ENCODE measurements at places on chromosomes 5 and 9.

- no peak for DNase-seq
These were observed 175.9 kb downstream of the MAN2A1 start for GRCh38 chr5:109865637-109866036.

- DNase-seq = no peak
These were observed 102.0 kb downstream of the MTREX start for GRCh38 chr5:55409775-55410174.

- no peak for DNase-seq
These were observed 44.9 kb downstream of the USP20 start for GRCh38 chr9:129879991-129880653.

DNA sequence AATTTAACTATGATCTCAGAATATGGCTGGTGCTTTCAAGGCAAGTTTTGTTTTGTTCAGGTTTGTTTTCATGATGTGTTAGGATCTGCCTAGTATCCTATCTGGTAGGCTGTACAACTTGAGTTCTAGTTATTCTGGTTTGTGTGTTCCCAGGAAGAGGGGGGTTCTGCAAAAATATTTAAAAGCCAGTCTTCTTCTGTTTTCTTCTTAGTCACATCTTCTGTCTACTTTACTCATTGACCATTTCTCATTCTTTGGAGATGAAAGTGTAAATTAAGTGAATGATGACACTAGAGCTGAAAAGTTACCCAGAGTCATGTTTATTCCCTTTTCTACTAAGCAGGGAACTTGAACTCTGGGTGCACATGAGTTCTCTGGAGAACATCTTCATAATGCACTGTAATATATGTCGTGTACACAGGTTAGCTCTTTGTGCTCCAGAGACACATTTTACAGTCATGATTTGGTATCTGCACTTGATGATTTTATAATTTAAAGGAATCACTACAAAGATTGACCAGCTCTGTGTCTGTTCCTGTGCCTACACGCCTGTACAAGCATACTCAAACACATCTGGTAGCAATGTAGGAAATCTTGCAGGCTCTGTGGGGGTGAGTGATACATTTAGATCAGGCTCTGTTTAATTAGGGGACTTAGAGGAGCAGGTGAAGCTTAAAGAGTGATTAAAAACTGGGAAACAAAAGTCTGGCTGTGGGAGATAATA is 5.0 kb downstream of the SMAD5 start:
- DNase-seq = no peak

- no peak for DNase-seq
These were observed 291.1 kb downstream of the TRIM32 start for GRCh38 chr9:116978155-116978554.

- no peak for DNase-seq
These were observed 841 bp downstream of the ASB6 start for GRCh38 chr9:129640871-129641749.

- DNase-seq = no peak
These were observed 31.2 kb upstream of the TMEM250 start for GRCh38 chr9:136149853-136150252.

DNA sequence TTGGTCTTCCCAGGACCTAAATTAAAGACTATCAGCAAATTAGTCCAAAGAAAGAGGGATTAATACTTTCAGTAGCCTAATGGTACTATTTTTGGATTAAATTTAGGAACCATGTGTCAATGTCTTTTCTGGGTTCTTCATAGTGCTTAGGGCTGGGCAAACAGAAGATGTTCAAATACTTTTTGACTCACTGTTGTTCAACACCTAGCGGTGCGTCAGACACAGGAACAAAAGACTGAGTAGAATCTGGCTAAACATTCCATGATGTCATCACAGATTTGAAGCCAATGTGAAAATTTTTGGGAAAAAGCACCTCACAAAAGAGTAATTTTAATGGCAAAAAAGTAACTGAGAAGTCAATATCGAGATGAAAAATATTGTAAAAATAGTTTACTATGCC is 544.4 kb downstream of the EFNA5 start:
- DNase-seq = no peak

DNA sequence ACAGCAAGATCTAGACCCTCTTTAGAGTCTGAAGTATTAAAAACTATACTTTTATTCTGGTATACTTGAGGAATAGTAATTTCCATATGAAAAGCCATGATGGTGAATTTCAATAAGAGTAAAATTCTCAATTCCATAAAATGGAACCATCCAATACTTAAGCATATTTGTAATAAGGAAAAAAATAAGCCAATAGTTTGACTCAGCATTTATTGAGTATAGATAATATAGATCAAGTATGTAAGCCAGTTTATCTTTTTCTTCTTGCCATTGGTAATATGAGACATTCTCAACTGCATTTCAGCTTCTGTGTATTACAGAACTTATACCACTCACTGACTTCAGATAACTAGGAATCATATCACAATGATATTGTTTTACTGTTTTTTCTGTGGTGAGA is 361.0 kb downstream of the SLCO4C1 start:
- no peak for DNase-seq

- no peak for DNase-seq
These were observed 59.6 kb upstream of the ABL1 start for GRCh38 chr9:130775336-130775991.

- no peak for DNase-seq
These were observed 9.3 kb upstream of the TNC start for GRCh38 chr9:115127191-115127817.

GRCh38 chr5:103829585-103829984 is 267.0 kb upstream of the NUDT12 start:
- no peak for DNase-seq

DNA sequence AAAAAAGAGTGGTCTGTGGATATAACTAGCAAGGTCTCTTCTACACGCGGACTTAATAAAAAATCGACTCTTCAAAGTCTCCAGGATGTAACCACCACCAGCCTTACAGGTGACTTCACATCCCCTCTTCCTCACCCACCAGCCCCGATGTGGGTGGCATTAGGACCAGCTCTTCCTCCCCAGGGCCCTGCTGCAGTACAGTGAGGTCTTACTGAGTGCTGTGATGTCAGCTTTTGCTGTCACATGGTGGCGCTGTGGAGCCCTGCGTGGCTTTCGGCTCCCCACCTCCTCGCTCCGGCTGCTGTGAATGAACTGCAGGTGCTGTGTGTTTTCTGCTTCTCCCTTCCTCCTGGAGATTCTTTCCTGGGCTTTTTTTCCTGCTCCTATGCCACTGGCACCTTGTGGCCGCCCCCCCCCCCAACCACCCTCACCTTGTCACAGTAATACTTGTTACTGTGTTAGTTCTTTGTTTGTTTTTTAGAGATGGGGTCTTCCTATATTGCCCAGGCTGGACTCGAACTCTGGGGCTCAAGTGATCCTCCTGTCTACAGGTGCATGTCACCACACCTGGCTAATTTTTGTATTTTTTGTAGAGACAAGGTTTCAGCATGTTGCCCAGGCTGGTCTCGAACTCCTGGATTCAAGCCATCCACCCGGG is 15.8 kb upstream of the RAPGEF1 start:
- peak; percentile 76 for DNase-seq

DNA sequence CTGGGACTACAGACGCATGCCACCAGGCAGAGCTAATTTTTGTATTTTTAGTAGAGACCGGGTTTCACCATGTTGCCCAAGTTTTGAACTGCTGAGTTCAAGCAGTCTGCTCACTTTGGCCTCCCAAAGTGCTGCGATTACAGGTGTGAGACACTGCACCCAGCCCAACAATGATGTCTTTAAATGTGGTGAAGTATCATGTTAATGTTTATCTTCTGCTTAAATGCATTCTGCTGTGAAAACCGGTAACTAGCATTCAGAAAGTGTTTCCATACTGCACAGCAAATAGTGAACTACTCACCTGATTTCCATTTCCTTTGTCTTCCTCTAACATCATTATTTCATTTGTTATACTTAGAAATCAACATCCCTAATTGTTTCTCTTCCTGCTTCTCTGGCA is 264.0 kb upstream of the ITGA1 start:
- DNase-seq = no peak

- no peak for DNase-seq
These were observed 56.9 kb downstream of the SNX24 start for GRCh38 chr5:122902263-122902662.

DNA sequence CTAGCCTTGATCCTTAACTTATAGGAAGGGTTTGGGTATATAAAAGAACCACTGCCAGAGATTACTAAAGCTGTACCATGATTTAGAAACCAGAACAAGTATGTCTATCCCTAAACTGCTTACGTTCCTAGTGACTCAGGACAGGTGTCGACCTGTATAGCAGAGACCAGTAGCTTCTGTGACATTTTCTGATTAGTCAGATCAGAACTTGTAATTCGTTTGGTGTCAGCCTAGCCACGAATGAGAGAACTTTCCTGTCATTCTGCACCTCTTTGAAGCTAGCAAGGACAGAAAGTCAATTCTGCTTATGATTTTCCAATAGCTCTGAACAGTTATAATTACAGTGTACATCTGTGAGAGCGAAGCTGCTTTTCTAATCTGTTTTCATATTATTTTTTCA is 39.5 kb downstream of the PRKACG start:
- no peak for DNase-seq

- no peak for DNase-seq
These were observed 128.8 kb downstream of the GPBP1 start for GRCh38 chr5:57302643-57303042.

DNA sequence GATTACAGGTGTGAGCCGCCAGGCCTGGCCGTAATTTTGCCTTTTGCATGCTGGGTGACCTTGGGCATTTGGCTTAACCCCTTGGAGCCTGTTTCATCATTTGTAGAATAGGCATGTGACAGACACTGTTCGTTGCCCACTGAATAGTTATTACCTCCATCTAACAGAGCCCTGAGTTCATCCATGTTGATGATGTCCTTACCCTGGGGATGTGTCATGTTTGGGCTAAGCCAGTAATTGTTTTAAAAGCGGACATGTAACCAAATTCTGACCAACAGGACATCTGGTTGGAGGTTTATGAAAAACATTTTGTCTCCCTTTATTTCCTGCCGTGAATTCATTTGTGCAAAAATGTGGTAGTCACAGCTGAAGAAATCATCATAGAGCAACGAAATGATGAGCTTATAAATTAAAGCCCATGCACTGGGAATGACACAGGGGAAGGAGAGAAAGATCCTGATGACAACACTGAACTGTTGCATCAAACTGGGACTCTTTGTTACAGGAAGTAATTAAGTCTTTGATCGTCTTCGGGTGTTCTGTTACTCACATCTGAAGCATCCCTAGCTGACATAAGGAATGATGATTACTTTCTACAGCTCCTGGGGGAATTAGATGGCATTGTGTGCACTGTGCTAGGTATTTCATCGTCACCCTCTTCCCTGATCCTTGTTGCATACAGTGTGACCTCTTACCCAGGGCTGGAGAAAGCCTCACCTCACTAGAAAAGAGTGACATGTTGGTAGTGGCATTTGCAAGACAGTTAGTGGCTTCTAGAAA is 117.8 kb downstream of the FGF18 start:
- no peak for DNase-seq

DNA sequence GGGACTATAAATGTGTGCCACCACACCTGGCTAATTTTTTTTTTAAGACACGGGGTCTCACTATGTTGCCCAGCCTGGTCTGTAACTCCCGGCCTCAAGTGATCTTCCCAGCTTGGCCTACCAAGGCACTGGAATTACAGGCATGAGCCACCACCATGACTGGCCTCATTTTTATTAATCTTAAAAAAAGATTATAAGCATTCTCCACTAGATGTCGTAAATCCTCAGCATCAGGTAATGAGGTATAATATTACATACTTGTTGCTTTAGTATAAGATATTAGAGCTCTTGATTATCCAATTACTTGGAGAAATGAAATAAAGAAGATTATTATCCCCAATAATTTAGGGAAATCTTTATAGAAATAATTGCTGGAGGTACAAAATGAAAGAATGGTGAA is 78.2 kb upstream of the HTR1A start:
- DNase-seq = no peak

DNA sequence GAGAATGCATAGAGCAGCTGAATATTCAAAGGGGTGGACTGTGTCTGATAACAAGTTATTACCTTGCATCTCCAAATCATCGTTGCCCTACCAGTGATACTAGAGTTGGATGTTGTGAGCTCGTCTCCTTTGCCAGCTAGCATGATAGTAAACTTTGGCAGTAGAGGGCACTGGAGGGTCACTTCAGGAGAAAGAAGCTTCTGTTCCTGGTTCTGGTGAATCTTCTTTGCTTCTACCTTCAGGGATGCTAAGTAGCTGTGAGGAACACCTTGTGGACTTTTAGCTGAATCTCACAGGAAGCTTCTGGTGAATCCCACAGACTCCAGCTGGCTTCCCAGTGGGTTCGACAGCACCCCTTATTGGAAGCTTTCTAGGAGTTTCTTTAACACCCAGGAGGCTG is 626.6 kb upstream of the SGCD start:
- no peak for DNase-seq

DNA sequence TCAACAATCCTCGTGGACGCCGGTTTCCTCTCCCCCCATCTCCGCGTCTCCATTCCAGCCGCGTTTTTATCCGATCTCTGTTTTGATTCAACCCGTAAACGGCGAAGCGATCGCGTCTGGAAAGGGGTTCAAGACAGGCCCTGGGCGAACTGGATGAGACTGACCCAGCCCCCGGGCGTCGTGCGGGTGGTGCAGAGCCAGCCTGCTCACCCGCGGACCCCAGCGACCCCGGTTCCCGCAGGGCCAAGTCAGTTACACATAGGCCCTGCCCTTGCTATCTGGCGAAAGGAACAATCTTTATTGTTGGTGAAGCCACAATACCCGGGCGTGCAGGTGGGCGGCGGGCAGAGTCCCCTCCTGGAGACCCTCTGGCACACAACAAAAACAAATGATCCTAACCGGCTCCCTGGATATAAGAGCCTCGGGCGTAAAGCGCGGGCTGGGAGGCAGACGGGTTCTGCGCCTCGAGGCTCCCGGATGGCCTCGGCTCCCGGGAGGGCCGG is 1.8 kb downstream of the TLX3 start:
- DNase-seq = no peak

GRCh38 chr5:136014049-136015002 is 14.5 kb upstream of the TGFBI start:
- no peak for DNase-seq

DNA sequence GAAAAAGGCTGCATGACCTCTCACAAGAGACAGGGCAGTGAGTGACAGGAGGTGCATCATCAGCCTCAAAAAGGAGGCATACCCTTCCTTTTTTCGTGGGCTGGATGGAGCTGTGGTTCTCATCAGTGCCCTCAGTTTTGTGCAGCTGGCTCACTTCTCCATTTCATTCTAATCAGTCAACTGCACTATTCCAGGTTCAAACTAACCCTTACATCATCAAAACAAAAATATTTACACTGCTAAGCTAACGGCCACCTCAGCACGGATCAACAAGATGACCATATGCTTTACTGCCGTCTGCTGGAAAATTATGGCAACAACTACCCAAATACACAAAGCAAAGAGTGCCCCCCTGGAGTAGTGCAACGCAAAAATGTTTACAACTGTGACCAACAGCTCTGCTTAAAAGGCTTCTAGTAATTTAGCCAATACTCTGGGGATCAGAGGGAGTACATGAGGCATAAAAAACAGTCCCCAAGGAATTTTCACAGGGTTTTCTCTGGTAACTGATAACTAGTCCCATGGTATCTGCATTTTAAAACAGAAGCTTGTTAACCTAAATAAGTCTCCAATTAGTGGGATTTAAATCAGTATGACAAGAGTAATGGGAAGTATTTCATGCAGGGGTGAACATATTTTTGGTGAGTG is 10.8 kb downstream of the KCNV2 start:
- DNase-seq = no peak

- DNase-seq = no peak
These were observed 10.7 kb downstream of the PDLIM4 start for GRCh38 chr5:132267931-132268768.

- no peak for DNase-seq
These were observed 11.1 kb downstream of the WDR5 start for GRCh38 chr9:134146774-134147493.
